ENCODE measurements at places on chromosomes 11 and 22.

DNA sequence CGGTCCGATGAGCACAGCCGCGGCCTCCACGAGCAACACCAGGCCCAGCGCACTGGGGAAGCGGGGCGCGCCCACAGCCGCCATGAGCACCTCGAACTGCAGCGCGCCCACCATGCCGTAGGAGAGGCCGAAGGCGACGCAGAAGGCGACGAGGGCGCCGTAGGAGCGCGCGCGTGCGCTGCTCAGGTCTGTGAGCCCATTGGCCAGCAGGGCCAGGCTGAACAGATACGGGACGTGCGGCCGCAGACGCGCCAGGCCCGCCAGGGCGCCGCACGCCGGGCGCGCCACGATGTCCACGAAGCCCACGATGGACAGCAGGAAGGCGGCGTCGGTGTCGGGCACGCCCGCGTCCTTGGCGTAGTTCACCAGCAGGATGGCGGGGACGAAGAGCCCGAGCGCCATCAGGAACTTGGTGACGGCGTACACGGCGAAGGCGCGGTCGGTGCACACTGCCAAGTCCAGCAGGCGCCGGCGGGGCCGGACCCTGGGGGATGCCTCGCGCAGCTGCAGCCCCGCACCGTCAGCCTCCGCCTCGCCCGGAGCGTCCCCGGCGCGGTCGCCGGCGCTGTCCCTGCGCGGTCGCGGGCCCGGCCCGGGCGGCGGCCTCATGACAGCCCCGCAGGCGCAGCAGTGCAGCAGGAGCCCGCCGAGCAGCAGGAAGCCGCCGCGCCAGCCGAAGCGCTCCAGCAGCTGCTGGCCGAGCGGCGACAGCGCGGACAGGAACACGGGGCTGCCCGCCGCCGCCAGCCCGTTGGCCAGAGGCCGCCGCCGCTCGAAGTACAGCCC, 2.9 kb downstream of the SLC16A8 start:
- DNase-seq = no peak

GRCh38 chr11:35624781-35625180, 6.5 kb downstream of the FJX1 start:
- no peak for DNase-seq

- DNase-seq = no peak
Measured at GRCh38 chr11:65872586-65873317, at the start of gene EFEMP2. Gene EFEMP2, minus strand, starts transcription at chr11:65872800. Its CDS starts 446 bp downstream, at chr11:65872354.

- DNase-seq = no peak
Measured at GRCh38 chr11:121649798-121650197, 197.0 kb upstream of the SORL1-AS1 start.
